ENCODE measurements at places on chromosomes 5 and 9. TPM values are rescaled to one million over a fixed set of nuclear protein-coding genes. Genes with fewer than 3 reads are reported as not detected.

Gene TAS2R1
- not detected for total RNA-seq

Gene LEAP2
- 3.6 TPM for total RNA-seq

Gene CATSPER3
- 0.18 TPM for total RNA-seq

Gene RPS23
- total RNA-seq, result 2,179 TPM

Gene TXNDC8
- not detected for total RNA-seq

- no peaks in the 10 kb centered on the region for H3K4me1 ChIP-seq
- H3K4me3 ChIP-seq, result no peak overlapping the region
- H3K27ac ChIP-seq, result no peak overlapping the region
- DNase-seq, result no peak
Measured at GRCh38 chr5:2176581-2176980, 293.9 kb upstream of the IRX4 start.

DNA sequence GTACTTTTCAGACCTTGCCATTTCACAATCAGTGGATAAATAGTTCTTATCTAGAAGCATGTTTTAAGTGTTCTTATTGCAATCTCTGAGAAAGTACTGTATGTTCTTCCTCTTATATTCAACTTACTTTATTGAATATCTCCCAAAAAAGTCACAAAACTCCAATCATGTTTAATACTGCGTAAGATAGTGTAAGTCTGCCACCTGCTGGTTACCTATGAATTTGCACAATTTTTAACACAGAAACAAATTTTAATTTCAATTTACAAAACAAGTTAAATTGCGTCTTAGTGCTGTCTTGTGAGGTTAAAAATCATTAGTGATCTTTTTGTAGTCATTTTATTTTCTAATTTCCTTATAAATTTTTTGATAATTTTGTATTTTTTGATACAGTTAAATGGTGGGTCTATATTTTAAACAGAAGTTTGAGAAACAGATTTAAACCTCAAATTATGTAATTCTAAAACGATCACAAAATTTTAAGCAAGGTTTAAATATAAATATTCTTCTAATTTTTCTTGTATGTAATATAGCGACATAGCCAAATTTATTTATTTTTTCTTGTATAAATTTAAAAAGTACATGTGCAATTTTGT, 115.8 kb downstream of the EMB start:
- H3K27ac ChIP-seq, result no peak overlapping the region
- H3K27me3 ChIP-seq, result no peaks in the 10 kb centered on the region
- H3K36me3 ChIP-seq, result no peaks in the 10 kb centered on the region
- DNase-seq, result peak; percentile 16
- no peak overlapping the region for H3K4me3 ChIP-seq
- peaks cover 6% of the 10 kb centered on the region for H3K4me1 ChIP-seq

DNA sequence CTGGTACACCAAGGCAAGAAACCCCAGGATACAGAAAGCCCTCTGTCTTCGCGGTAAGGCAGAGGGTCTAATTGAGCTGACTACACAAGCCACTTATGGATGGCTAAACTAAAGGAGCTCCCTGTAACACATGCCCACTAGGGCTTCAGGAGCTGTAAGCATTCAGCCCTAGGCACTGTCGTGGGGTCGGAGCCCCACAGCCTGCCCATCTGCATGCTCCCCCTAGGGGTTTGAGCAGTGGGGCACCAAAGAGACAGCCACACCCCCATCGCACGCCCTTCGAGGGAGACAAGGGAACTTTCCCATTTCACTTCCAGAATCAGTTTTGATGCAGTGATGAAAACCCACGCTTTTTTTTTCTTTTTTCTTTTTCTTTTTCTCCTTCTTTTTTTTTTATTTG, 11.0 kb upstream of the MTMR12 start:
- DNase-seq, result no peak
- H3K27ac ChIP-seq, result no peak overlapping the region
- no peak overlapping the region for H3K4me3 ChIP-seq
- H3K4me1 ChIP-seq, result no peaks in the 10 kb centered on the region

- peaks cover 41% of the 10 kb centered on the region for H3K4me1 ChIP-seq
- no peak for DNase-seq
- H3K4me3 ChIP-seq, result no peak overlapping the region
Measured at GRCh38 chr5:138536665-138537315, 6.2 kb downstream of the ETF1 start.

DNA sequence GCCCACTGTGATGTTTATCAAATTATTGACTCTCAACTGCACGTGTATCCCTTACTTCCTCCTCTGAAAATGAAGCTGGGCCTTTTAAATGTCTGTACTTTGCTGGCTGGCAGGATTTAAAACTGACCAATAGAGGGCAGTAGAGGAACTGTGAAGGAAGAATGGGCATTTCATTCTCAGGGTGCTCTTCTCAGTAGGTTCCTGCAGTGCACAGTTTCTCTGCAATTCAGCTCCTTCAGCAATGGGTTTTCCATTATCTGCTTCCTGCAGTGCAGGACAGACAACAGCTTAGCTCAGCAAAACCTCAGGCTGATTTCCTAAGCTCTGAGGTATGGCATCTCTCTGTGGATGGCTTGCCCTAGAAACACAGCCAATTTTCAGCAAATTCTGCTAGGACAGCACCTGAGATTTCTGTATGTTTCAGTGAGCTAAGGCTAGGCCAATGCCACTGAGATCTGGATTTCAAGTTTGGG, 298.4 kb upstream of the PRDM9 start:
- DNase-seq, result no peak
- no peaks in the 10 kb centered on the region for H3K36me3 ChIP-seq
- no peaks in the 10 kb centered on the region for H3K27me3 ChIP-seq
- no peak overlapping the region for H3K4me3 ChIP-seq

DNA sequence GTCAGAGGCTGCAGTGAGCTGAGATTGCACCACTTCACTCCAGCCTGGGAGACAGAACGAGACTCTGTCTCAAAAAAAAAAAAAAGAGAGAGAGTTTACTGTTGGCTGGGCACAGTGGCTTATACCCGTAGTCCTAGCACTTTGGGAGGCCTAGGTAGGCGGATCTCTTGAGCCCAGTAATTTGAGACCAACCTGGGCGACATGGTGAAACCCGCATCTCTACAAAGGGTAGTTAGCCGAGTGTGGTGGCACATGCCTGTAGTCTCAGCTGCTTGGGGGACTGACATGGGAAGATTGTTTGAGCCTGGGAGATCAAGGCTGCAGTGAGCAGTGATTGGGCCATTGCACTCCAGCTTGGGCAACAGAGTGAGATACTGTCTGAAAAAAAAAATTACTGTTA, 12.6 kb downstream of the HABP4 start:
- no peaks in the 10 kb centered on the region for H3K4me1 ChIP-seq
- H3K27me3 ChIP-seq, result no peaks in the 10 kb centered on the region
- H3K36me3 ChIP-seq, result peaks cover 9% of the 10 kb centered on the region
- H3K27ac ChIP-seq, result no peak overlapping the region

DNA sequence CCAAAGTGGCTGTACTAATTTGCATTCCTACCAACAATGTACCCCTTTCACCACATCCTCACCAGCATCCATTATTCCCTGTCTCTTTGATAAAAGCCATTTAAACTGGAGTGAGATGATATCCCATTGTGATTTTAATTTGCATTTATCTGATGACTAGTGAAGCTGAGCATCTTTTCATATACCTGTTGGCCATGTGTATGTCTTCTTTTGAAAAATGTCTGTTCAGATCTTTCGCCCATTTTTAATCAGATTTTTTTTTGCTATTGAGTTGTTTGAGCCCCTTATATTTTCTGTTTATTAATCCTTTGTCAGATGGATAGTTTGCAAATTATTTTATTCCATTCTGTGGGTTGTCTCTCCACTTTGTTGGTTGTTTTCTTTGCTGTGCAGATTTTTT, 121.0 kb upstream of the LRRTM2 start:
- no peaks in the 10 kb centered on the region for H3K36me3 ChIP-seq
- DNase-seq, result no peak
- H3K27me3 ChIP-seq, result no peaks in the 10 kb centered on the region

GRCh38 chr5:1208743-1209488, 7.5 kb downstream of the SLC6A19 start:
- H3K4me3 ChIP-seq, result no peak overlapping the region
- no peak overlapping the region for H3K27ac ChIP-seq
- no peaks in the 10 kb centered on the region for H3K4me1 ChIP-seq
- no peaks in the 10 kb centered on the region for H3K36me3 ChIP-seq
- no peak for DNase-seq
- H3K27me3 ChIP-seq, result no peaks in the 10 kb centered on the region
